ENCODE measurements at places on chromosomes 11 and 22.

- DNase-seq = no peak
These were observed 93.9 kb downstream of the RASSF10 start for GRCh38 chr11:13102865-13103539.

DNA sequence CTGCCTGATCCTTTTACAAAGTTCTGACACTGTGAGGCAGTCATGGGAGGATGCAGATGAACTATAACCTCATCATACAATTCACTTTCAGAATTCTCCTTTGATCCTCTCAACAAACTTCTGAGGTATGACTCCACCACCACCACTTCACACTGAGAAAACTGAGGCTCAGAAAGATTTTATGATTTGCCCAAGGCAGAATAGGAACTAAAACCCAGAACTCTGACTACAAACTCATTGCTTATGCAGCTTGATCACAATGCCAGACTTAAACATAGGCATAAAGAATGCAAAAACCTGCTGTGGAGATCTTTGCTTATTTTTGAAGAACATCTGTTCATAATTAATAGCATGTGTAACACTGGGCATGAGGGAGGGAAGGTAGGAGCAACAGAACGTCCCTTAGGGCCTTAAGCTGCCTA lies 20.4 kb downstream of the FAM168A start:
- DNase-seq = no peak

- DNase-seq = no peak
These were observed 399.7 kb downstream of the BRD1 start for GRCh38 chr22:49427941-49428340.

- no peak for DNase-seq
These were observed 41.4 kb upstream of the NFAM1 start for GRCh38 chr22:42473484-42474193.

- DNase-seq = no peak
These were observed 35.8 kb upstream of the HSD17B12 start for GRCh38 chr11:43644621-43645299.

DNA sequence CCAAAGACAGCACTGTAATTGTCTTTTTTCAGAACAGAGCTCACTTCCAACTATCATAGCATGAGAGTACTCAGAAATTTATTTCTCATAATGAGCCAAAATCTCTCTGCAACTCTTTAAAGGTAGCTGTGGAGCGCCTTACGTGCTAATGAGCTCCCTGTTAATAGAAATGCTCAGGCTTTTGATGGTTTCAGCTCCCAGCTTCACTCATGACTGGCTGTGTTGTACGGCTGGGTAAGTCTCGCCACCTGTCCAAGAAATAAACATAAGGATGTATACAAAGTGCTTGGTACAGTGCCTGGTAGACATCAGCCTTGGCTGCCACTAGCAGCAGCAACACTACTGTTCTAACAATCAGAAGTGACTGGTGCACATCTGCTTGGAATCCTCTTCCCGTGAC lies 109.4 kb downstream of the LDLRAD3 start:
- no peak for DNase-seq

DNA sequence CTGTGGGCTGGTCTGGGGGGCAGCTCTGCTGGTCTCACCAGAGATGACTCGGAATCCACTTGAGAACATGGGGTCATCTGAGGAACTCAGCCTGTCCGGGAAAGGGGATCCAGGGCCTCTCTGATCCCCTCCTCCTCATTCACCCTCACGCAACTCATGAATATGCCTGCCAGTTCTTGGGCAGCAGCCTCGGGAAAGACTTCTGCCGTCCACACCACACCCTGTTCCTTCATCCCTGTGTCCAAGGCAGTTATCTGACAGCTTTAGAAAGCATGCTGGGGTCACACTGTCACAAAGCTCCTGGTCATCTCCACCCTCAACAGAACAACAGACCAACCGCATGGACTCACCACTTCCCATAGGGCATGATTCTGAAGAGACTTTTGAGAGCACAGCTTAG lies 88.3 kb downstream of the AMOTL1 start:
- DNase-seq = no peak

- no peak for DNase-seq
These were observed 607 bp upstream of the ZNF70 start for GRCh38 chr22:23751441-23751996.

- DNase-seq = no peak
These were observed 61.8 kb downstream of the ALX4 start for GRCh38 chr11:44248109-44248508.

DNA sequence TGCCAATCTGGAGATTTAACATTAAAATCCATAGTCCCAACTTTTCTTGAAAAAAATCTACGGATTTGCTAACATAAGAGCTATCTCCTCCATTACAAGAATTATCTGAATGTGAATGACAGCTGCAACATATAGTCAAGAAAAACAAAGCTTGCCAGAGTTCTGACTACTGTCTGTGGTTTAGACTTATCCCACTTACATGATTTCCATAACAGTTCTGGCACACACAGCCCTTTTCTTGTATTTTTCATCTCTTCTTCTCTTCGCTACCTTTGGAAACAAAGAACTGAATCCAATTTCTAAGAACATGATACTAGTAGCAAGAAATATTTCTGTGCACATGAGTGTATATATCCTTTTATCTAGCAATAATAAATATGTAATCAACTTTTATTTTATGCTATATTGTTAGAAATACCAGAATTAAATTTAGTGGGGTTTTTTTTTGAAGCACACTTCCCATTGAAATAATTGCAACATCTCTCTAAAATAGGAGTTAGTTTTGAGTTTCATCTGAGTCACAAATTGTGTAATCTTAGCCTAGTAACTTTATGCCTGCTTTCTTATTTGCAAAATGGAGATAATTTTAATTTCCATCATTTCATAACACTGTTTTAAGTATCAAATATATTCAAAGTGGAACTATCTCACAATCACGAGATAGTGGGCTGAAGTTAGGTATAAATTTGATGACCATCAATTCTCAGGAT lies 1217.6 kb downstream of the JRKL start:
- DNase-seq = no peak

- DNase-seq = no peak
These were observed 59.4 kb downstream of the PKNOX2 start for GRCh38 chr11:125223901-125224361.

DNA sequence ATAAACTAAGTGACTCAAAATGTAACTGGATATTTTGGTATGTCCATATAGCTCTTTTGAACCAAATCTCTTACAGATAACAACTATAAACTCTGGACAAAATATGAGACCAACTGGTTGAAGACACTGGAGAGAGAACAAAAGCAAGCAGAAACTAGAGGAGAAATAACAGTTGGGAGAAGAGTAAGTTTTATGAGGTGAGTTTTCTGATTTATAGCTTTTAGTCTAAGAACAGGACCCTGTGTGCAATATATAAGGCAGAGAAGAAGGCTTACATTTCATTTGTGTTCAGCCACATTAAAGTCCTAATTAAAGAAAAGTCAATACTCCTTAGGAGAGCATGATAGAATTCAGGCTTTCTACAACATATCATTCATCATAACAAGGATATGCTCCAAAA lies 71.0 kb upstream of the AMOTL1 start:
- no peak for DNase-seq

DNA sequence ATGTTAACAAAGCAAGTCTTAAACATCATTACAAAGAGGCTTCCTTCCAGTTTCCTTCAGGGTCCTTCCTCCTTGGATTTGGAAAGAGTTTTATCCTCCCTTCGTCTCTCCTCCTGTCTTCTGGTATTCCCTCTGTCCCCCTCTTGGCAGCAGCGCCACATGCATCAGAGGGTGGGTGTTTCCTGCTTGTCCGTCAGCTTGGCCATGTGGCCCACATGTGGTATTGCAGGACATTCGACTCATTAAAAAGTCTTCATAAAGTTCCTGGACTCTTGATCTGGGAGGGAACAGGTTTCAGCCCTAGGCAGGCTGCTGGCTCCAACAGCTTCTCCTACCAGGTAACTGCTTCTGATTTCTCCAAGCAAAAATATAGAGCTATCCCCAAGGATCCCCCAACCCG lies 189.8 kb downstream of the CSNK2A3 start:
- no peak for DNase-seq

- no peak for DNase-seq
These were observed 678.7 kb downstream of the BRD1 start for GRCh38 chr22:49148895-49149418.

- no peak for DNase-seq
These were observed 16.6 kb upstream of the MIF start for GRCh38 chr22:23877566-23877965.

GRCh38 chr22:44362249-44363012 lies 49.7 kb upstream of the SHISAL1 start:
- DNase-seq = no peak

DNA sequence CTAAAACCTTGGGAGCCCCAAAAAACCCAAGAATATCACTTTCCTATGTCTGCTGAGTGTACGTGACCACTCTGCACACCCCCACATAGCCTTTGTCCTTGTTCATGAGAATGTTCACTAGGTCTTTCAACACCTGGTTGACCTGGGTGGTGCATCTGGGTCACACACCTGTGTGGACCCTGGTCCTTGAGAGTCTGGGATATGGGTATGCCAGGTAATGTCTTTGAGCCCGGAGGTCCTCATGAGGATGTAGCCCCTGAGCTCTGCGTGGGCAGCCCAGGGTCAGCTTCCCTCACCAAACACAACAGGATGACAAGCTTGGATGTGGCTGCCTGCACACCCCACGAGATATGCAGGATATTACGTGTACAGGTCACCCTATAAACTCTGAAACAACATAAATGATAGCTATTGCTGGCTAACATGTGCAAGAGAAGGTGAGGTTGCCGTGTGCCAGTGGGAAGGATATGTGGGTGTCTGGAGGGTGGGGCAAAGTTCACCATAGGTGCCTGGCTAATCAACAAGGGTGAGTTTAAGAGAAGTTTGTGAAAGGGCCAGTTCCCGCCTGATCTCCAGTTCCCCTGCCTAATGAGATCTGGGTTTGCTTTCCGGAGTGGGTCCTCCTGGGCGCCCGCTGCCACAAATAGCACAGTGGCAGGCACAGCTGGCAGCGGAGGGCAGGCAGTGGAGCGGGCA lies 1.4 kb upstream of the PPARA start:
- no peak for DNase-seq

- DNase-seq = no peak
These were observed 1.1 kb upstream of the CBL start for GRCh38 chr11:119205080-119205479.

DNA sequence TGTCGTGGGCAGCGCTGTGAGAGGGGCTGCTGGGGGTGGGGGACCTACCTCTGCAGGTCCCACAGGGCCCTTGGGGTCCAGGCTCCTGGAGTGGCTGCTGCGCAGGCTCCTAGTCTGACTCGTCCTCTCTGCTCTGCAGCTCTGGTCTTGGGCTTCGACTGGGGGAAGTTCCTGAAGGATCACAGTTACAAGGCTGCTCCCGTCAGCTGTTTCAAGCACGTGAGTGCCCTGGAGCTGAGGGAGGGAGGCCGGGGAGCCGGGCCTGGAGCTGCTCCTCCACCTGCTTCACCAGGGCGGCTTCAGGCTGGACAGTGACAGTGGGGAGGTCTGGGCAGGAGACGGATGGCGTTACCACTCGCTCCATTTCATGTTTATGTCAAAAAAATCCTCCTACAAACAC lies 11.9 kb downstream of the L3MBTL2 start:
- no peak for DNase-seq

- no peak for DNase-seq
These were observed 86.6 kb upstream of the ARHGAP32 start for GRCh38 chr11:129278586-129279319.

GRCh38 chr11:110757066-110757465 lies 44.8 kb upstream of the ARHGAP20 start:
- DNase-seq = no peak
